ENCODE measurements at places on chromosomes 4 and X.

DNA sequence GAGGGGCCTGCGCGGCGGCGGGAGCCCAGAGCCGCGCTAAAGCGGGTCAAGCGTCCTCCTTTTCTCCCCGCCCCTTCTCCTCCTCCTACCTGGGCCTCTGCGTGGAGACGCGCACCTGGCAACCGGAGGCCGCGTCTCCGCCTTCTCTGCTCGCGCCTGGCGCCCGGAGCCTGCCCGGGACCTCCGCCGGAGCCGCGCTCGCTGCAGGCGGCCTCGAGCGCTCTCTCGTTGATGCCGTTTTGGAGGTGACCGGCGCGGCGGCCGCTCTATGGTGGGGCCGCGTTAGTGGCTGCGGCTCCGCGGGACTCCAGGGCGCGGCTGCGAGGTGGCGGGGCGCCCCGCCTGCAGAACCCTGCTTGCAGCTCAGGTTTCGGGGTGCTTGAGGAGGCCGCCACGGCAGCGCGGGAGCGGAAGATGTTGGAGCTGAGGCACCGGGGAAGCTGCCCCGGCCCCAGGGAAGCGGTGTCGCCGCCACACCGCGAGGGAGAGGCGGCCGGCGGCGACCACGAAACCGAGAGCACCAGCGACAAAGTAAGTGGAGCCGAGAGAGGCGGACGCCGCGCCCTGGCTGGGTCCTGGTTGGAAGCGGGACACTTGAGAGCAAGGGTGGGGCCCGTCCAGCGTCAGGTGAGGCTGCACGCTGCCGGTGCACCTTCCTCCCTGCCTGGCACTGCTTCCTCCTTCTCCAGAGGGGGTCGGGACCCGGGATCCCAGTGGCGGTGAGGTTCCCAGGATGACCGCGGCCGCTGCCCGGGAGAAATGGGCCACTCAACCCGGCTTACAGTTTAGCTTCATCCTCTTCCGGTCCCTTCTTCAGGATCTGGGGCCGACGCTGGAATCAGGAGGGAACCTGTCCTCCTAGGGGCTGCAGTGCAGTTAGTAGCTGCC, at the start of gene CDS1:
TSS of gene CDS1 (plus strand) at position 140 of the 888 bp plus-strand sequence. CDS start at position 415, 275 bp downstream.
- no peak for DNase-seq

DNA sequence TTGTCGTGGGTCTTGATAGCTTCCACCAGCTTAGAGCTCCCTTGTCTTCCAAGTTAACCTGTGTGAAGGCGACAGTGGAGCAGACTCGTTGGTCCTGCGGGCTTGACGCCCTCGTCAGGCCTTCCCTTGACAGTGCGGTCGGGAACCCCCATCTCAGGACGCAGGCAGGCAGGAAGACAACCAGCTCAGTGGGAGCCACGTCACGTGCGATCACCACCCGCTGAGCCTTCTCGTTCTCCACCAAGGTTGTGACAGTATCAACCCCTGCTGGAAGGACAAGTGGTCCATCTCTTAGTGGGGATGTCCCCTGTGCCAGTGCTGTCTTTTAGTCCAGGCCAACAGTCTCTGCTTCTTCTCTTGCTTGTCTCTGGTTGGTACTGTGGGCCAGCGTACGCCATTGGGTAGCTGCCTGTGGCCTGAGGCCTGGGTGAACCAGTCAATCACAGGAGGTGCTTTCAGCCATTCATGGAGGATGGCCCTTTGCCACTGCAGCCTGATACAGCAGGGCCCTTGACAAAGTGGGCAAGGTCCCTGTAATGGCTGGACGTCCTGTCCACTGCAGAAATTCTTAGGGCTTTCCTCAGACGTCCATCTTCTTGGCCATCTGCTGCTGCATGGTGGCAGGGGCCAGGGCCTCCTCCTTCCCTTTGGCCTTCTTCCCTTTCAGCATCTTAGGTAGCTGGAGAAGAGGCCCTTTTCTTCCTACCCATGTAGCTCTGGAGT, 31.4 kb downstream of the RGS12 start:
- DNase-seq = no peak

GRCh38 chr4:136329042-136329662, 1203.1 kb downstream of the PCDH18 start:
- DNase-seq = no peak

DNA sequence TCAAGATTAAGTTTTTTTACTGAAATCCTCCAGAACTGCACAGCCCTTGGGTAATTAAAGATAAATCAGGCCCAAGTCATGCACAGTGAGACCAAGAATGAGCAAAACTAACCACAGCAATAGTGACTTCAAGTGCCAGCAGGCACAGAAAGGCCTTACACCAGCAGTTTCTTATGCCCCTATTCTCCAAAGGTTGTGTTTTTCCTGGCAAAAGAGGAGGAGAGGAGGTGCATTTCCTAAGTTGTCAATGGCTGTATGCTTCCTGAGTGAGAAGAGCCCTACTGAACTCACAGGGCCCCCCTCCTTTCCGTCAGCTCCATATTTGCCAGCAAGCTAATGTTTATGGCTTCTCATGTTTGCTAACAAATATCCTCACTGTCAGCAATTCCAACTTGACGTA, 418.7 kb upstream of the INTU start:
- DNase-seq = no peak

GRCh38 chrX:47500554-47500953, 17.5 kb upstream of the ZNF41 start:
- DNase-seq = no peak

DNA sequence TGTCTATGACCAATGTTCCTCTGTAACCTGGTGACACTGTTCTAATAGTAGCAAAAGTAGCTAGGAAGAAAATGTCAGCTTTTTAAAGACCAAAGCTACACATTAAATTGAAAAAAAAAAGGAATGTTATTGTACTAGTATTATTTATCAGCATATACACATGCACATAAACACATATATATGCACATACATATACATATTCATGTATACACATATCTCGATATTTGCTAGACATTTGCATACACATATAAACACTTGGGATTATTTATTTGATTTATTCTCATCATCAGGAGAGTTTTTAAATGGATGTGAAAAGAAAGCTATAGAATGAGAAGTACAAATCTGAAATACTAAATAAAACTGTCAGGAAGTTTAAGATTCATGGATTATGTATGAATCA, 21.3 kb upstream of the NEIL3 start:
- DNase-seq = no peak

GRCh38 chrX:144715337-144715736, 532.0 kb upstream of the SPANXN1 start:
- DNase-seq = no peak

DNA sequence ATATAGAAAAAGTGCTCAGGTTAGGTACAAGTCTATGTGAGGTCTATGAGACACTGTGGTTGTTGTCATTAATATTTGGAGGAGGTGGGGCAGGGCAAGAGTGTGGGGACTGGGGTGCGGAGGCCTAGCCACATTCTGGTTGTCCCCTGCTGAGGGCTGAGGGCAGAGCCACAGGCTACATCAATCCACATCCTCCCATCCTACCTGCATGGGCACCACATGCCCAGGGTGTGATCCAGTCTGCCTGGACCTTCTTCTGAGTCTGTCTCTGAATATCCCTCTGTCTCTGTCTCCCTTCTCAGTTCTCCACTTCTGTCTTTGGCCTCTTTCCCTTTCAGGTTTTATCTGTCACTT, 1.2 kb upstream of the GATA1 start:
- DNase-seq = no peak

- no peak for DNase-seq
These were observed 754.8 kb upstream of the FRG1 start for GRCh38 chr4:189185810-189186432.

GRCh38 chr4:127521463-127521862, 111.3 kb upstream of the INTU start:
- DNase-seq = no peak

GRCh38 chr4:74311696-74312313, 3.5 kb downstream of the EPGN start:
- no peak for DNase-seq

GRCh38 chr4:102157984-102158383, 187.3 kb downstream of the SLC39A8 start:
- no peak for DNase-seq

GRCh38 chrX:12174358-12174757, 36.1 kb downstream of the FRMPD4 start:
- DNase-seq = no peak

DNA sequence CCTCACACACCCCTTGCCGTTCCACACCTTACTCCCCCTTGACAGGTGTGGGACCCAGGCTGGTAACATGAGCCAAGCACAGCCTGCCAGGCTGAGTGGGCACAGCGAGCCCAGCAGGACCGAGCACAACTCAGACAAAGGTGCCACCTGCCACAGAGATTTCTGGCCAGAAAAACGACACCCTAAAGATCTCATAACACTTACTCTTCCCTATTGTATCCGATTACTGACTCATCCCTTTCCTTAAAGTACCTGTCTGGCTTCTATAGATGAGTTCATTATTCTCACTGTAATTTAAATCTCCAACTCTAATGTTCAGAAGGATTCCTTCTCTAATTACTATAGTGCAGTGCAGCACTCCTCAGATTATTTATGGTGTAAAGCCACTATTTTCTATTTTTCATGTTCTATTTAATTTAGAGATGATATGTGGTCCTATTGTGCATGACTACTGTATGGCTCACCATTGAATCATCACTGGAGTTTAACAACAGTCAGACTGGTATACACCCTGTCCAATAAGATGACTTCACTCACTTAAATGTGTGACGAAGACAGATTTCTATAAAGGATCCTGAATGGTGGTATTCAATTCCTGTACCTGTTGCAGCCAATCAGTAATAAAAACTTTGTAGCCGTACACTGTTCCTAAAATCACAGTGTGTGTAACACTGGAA, 7.6 kb upstream of the SYTL5 start:
- no peak for DNase-seq

DNA sequence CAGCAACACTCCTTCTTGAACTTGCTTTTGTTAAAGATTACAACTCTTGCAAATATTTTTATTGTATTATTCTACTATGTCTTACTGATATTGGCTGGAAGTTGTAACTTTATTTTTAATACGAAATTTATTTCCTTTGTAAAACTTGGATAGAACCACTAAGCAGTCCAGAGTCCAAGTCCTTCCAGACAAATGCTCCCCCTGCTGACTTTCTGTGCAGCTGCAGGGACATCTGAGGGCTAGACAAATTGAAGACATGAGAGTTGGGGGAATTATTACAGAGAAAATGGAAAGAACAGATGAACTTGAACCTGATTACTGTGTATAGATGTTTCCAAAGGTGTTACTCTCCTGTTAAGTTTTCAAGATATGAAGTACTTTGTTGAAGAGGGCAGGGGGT, 238.8 kb downstream of the GRIA3 start:
- DNase-seq = no peak

GRCh38 chr4:84325625-84326024, 173.5 kb downstream of the NKX6-1 start:
- no peak for DNase-seq

- no peak for DNase-seq
These were observed 28.2 kb downstream of the FAM149A start for GRCh38 chr4:186132577-186133242.

GRCh38 chr4:1356181-1356998, 9.4 kb downstream of the UVSSA start:
- DNase-seq = no peak

DNA sequence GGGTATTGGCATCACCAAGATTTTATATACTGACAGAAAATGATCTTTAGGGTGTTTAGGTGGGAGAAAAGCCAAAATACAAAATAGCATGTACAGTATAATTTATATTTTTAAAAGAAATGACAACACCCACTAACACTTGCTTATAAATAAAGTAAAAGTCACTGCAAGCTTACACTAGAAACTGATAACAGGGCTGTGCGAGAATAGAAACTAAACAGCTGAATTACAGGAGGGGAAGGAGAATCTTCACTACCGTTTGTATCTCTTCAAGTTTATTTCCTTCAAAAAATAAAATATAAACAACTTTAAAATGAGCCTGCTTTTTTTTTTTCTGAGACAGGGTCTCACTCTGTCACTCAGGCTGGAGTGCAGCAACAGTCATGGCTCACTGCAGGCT, 22.8 kb downstream of the GRSF1 start:
- DNase-seq = no peak

GRCh38 chr4:163148466-163149336, 18.0 kb downstream of the NAF1 start:
- DNase-seq = no peak

- no peak for DNase-seq
These were observed 566 bp downstream of the LARP7 start for GRCh38 chr4:112637552-112637866.

DNA sequence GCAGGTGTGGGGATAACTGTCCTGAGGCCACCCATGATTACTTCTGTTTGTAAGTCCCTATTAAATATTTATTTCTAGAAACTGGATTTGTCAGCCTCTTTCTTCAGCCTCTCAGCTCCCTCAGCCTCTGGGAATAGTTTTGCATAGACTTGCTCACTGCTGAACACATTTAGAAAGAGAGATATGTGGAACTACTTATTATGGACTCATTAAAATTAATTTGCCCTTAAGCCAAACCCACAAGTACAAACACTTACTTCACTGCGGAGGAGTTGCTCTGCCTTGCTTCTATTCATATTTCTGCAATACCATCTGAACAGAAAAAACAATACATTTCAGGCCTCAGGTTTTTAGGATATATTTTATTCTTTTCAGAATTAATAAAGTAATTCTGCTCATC, 22.4 kb upstream of the TXK start:
- no peak for DNase-seq

- DNase-seq = no peak
These were observed 298.5 kb upstream of the AADAT start for GRCh38 chr4:170388255-170388654.

DNA sequence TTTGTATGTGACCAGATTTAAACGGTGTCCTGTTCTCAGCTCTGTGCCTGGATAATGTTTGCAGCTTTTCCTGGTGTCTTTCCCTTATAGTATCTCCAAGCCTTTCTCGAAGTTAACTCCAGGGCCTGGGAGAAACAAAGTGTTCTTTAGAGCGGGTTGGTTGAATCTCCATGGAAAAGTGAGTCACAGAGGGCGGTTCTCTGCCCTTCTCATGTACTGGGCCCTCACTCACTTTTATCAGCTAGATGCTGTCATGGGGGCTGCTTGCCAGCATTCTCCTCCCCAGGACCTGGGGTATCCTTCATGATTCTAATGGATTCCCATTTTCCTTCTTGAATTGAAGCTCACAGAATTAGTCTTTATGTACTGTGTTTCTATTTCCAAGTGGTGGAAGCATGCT, 46.1 kb upstream of the MAGEC2 start:
- DNase-seq = no peak

DNA sequence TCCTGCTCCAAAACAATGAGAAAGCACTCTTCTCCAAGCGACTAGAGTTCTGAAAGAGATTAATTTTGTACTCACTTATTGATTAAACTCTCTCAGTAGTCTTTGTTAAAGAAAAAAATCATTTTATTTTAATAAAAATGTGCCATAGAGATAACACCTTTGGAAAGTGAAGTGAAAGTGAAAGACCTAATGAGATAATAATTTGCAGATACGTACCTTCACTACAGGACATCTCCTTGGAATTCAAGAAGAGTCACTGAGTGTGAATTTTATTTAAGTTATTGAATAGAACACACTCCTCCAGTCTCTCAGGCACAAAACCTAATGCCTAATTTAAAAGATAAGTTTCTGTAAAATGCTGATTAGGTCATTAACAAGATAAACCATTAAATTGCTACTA, 1070.6 kb upstream of the GRID2 start:
- DNase-seq = no peak
